DMS 273 treated with DMSO at 0.1 percent for 48 hours (cell line): ENCODE measurements at places on chromosomes 2 and 18.

DNA sequence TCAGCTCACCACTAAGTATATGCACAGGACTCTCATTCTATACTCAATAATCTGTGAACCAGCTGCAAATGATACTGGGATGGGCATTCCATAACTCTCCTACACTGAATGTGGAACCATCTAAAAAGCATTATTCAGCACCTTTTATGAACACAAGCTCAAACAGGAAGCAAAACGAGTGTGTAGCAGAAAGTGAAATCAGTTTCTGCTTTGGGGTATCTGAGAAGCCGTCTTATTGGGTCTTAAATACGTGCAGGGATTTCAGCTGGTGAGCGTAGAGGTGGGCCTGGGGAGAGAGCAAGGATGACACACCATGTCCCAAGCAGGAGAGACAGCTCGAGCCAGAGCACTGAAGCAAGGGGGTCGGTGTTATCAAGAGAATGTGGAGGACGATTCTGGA, 120.0 kb upstream of the TTN start:
- no peak for DNase-seq

GRCh38 chr2:47046271-47046670, 108.8 kb downstream of the STPG4 start:
- no peak for DNase-seq

DNA sequence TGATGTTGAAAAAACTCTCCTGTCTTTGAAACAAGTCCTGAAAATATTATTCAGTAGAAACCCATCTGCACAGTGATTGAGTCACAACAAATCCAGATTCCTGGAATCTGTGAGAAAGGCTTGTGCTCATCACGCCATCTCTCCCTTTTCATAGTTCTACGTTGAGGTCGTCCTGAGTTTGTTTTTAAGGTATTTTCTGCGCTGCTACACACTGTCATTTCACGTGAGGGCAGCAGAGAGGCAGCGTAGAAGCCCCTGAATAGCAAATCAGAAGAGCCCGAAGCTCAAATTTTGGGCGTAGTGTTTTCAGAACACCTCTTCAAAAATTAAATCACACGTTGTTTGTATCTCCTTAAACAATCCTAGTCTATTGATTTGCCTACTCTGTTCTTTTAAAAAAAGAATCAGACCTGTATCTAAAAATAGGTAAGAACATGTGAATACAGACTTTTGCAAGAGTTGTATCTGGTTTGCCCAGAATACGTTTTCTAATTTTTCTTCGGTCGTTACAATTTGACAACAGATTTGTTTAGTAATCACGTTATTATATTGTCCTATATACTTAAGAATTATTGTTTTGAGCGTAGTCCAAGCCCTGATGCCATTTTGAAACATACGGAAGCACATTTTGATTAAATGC, 61.6 kb upstream of the SLC38A11 start:
- peak; percentile 15 for DNase-seq

DNA sequence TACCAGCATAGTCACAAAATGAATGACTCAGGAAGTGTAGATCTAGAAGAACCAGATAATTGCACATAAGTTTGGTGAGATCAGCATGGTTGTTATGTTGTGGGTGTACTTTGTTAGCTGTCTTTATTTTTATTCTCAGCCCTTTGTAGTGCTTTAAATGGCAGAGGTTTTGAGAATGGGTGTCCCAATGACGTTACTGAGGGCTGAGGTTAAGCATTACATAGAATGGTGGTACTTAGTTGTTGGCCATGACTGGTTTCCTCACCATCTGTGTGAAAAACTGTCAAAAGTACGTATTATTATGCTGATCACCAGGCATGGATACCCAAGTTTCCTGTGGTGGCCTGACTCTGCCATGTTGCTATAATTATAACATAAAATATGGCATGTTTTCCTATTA, 165.8 kb downstream of the UBE2E3 start:
- no peak for DNase-seq

- DNase-seq = no peak
Measured at GRCh38 chr2:17599617-17600016, 59.1 kb downstream of the VSNL1 start.

- no peak for DNase-seq
Measured at GRCh38 chr18:33532978-33533377, 45.0 kb upstream of the ASXL3 start.

DNA sequence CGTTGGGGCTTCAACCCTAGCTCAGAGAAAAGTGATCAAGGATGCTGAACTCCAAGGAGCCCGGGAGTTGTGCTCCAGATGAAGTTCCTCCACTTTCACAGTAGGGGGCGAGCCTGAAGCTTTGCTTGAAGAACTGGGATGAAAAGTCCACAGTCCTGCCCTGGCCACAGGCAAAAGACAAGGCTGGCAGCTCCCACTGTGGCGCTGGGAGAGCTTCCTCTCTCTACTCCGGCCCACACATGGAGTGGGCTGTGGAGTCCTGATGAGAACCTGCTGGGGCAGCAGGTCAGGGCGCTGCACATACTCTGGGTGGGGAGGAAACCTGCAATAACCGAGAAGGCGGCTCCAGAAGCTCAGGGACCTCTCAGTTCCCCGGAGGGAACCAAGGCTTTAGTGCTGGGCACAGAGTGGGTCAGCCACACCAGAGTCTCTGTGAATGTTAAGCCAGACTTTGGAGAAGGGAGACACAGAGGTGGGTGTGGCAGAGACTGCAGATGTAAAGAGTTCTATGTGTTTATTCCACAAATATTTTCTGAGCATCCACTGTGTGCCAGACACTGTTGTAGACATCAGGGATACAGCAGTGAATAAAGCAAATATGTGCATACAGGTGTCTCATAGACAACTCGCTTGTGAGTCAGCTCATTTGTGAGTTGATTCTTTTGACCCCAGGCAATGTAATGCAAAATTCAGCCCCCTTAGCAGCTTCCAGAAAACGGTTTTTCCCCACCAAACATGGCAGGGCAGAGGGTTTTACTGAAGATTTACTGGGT, 48.0 kb upstream of the MRPL33 start:
- DNase-seq = peak; percentile 25

GRCh38 chr18:2513616-2514015, 57.7 kb downstream of the METTL4 start:
- no peak for DNase-seq

DNA sequence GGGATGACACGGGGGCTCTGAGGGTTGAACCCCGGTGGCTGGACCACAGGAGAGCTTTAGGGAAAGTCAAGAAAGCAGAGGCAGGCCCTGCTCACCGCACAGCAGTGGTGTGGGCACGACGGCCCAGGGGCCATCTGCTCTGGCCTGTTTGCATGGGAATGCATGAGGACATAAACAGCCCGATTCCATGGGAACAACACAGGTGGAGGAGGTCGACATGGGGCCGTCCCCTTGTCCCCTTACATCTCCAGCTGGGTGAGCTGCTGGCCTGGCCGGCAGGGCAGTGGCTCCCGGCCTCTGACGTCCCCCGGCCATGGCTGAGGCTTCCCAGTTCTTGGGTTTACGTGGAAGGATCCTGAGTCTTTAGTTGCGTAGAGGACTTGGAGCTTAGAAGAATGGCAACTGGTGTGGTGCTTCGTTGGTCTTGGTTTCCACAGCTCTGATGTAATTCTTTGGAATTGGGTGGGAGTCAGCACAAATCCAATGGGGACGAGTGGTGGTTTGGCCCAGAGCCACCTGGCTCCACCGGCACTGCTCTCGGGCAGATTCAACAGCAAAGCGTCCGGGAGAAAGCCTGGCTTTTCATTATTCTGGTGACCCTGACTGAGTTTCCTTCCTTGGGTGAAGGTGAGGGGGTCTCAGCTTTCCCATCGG, 98.3 kb upstream of the HDAC4 start:
- DNase-seq = no peak

GRCh38 chr2:217835931-217836891, 166.6 kb downstream of the TNS1 start:
- DNase-seq = no peak

DNA sequence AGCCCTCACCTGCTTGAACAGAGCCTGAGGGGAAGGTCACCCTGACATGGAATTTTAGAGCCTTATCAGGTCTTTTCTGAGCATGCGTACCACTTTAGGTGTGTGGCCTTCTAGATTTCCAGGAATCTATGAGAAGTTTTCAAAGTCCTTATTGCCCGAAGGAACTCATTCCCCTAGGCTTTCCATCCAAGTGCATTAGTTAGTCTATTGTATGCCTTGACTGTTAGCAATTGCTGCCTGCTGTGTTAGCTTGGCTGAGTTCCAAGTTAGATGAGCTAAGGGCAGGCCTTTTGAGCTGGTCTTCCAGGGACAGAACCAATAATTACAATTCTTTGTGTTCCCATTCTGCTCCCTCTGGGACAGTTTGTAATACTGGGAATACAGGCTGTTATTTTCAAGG, 30.8 kb upstream of the PUM2 start:
- peak; percentile 38 for DNase-seq

GRCh38 chr2:19435815-19436214, 77.4 kb upstream of the OSR1 start:
- DNase-seq = no peak

GRCh38 chr2:127125821-127126220, 18.9 kb upstream of the BIN1 start:
- no peak for DNase-seq

- DNase-seq = no peak
Measured at GRCh38 chr18:73717570-73717969, 430.1 kb downstream of the FBXO15 start.

- DNase-seq = no peak
Measured at GRCh38 chr2:53317861-53318260, 449.7 kb upstream of the CHAC2 start.

GRCh38 chr2:128736689-128737545, 418.2 kb upstream of the HS6ST1 start:
- peak; percentile 8 for DNase-seq

GRCh38 chr2:168654705-168655104, 147.7 kb upstream of the NOSTRIN start:
- DNase-seq = no peak

- DNase-seq = peak; percentile 69
Measured at GRCh38 chr18:12990641-12990966, 558 bp upstream of the CEP192 start.

GRCh38 chr18:32267463-32267862, 77.6 kb downstream of the MEP1B start:
- DNase-seq = no peak

GRCh38 chr2:75090770-75091515, 108.4 kb downstream of the TACR1 start:
- DNase-seq = no peak

DNA sequence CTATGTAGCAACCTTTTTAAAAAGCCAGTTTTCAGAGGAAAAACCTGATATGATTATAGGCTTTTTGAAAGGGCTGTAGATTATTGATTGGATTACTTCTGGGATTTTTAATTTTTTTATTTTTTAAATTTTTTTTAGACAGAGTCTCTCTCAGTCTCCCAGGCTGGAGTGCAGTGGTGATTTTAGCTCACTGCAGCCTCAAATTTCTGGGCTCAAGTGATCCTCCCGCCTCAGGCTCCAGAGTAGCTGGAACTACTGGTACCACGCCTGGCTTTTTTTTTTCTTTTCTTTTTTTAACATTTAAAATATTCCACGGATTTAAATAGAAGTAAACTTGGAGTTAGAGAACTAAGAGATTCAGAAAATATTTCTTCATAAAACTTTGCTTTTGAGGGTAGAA, 1.2 kb downstream of the MRPL19 start:
- no peak for DNase-seq

GRCh38 chr18:11089931-11090715, 59.2 kb downstream of the PIEZO2 start:
- peak; percentile 5 for DNase-seq

- no peak for DNase-seq
Measured at GRCh38 chr2:95329891-95330793, 33.0 kb downstream of the KCNIP3 start.

- DNase-seq = no peak
Measured at GRCh38 chr2:106124106-106124756, 69.9 kb downstream of the UXS1 start.

- DNase-seq = no peak
Measured at GRCh38 chr18:80104364-80104779, 4.7 kb upstream of the ADNP2 start.

DNA sequence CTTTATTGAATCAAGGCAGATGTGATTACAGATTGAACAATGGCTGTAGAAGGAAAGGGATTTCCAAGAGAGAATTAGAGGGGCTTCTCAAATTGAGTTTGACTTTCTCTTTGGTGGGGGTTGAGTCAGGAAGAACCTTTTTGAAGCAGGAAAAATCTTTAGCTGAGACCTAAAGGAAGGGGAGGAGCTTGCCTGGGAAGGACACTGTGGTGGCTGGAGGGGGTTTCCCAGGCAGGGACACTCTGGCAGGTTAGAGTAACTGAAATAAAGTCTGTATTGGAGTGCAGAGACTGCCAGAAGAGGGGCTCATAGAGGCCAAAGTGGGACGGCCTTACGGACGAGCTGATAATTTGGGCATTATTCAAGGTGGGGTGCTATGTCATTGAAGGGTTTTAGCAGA, 69.3 kb downstream of the NEDD4L start:
- DNase-seq = no peak

DNA sequence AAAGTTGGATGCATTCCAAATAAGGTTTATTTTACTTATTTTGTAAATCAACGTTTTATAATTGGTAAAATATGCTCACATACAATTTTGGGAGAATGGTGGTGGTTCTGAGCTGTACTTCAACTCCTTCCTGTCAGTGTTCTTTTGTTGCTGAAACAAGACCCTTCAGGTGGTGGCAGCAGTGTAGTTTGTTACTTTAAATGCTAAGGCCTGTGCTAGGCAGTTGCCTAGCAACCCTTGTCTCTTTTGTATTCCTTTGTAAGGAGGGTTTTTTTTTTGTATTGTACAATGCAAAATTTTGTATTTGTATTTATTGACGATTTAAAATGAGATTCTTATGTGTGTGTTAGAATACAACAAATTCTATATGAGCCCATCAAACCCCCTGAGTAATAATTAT, 166.0 kb upstream of the FAM98A start:
- DNase-seq = no peak

- no peak for DNase-seq
Measured at GRCh38 chr18:45580127-45580526, 35.1 kb upstream of the SLC14A2 start.

DNA sequence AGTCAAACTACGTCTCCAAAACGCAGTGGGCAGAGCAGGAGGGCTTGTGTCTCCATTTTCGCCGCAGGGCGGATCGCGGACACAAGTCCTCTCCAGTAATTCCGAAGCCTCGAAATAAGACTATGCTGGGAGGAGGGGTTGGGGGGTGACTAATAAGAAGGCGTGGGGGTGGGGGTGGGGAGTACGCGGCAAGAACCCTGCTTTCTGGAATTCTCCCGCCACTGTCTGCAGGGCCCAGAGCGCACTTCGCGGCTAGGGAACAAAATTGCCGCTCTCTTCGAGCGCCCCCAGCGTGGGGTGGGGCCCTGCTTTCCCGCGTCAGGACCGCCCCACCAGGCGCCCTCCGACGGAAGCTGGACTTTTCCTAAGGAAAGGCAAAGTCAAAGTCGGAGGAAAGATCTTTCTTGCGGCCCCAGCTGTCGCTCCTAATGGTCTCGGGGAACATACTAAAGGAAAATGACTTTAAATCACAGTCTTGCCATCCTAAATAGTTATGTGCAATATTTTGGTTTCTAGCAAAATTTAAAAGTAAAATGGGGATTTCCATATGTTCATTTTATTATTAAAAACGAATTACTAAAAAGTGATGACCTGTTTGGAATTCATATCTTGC, 11.9 kb downstream of the NR4A2 start:
- DNase-seq = no peak

- DNase-seq = no peak
Measured at GRCh38 chr2:79275863-79276262, 116.3 kb upstream of the REG3A start.

- no peak for DNase-seq
Measured at GRCh38 chr2:99153921-99154604, 679 bp downstream of the TSGA10 start.

GRCh38 chr2:56582570-56582969, 398.8 kb downstream of the CCDC85A start:
- no peak for DNase-seq

GRCh38 chr18:57856557-57857280, 53.6 kb upstream of the ATP8B1 start:
- no peak for DNase-seq

GRCh38 chr18:36756242-36756641, 72.6 kb downstream of the TPGS2 start:
- peak; percentile 64 for DNase-seq
